Kasumi-1 (cell line): ENCODE measurements at places on chromosomes 2 and 18.

GRCh38 chr18:35912332-35912731 lies 60.1 kb upstream of the RMP24 start:
- DNase-seq: no peak

DNA sequence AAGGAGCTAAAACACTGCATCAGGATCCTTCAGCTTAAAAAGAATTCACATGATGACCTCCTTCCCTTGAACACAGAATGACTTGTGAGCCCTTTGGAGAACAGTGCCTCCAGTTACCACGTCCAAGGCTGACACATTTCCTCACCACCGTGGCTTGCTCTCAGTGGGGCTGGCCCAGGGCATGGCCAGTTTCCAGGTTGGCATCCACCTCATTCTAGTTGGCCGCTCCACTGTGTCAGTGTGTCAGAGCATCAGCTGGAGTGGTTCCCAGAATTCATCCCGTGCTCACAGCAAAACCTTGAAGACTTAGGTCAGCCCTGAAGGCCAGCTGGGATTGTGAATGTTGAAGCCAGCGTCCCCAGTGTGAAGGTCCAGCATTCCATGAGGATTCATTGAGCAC lies 158.5 kb downstream of the INSIG2 start:
- no peak for DNase-seq

DNA sequence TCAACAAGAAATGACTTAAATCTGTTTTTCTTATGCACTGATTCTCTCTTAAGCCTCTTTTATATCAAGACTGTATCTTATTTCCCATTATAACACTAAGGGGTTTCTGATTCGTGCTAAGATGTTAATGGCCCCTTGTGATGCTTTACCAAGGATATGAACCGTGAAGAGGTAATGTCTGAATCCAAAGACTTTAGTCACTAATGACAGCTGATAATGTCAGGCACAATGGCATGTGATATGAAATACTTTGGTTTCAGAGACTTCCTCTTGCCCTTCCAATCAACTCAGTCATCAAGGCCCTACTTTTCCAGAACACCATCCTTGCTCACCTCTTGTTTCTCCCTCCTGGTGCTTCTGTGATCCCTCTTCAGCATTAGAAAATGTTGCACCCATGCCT lies 262.8 kb downstream of the KCNE4 start:
- no peak for DNase-seq

GRCh38 chr2:209097168-209097567 lies 326.7 kb upstream of the MAP2 start:
- DNase-seq: no peak
